ELF-1 (cell line): ENCODE measurements at places on chromosomes 5 and 9.

- no peak for DNase-seq
These were observed 125.6 kb downstream of the LPAR1 start for GRCh38 chr9:110912419-110913291.

GRCh38 chr5:39426746-39427105 lies 1.9 kb upstream of the DAB2 start:
- no peak for DNase-seq

DNA sequence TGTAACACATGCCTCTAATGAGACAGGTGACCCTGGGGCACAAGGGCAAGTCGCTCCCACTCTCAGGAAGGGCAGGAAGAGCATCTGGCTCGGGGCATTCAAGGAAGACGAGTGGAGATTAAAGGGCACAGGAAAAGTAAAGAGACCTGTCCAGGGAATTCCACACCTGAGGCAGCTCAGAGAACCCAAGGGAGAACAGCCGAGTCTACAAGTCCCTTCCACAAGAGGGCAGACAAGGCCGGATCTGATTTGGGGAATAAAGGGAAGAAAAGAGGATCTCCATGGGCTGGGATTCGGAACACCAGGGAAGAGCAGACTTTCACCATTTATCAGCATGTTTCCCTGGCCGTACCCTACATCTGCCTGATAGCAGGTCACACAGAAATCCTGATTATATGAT lies 28.1 kb downstream of the GPX3 start:
- DNase-seq, result peak; percentile 30

- no peak for DNase-seq
These were observed 8.1 kb downstream of the TMC1 start for GRCh38 chr9:72529531-72529930.

DNA sequence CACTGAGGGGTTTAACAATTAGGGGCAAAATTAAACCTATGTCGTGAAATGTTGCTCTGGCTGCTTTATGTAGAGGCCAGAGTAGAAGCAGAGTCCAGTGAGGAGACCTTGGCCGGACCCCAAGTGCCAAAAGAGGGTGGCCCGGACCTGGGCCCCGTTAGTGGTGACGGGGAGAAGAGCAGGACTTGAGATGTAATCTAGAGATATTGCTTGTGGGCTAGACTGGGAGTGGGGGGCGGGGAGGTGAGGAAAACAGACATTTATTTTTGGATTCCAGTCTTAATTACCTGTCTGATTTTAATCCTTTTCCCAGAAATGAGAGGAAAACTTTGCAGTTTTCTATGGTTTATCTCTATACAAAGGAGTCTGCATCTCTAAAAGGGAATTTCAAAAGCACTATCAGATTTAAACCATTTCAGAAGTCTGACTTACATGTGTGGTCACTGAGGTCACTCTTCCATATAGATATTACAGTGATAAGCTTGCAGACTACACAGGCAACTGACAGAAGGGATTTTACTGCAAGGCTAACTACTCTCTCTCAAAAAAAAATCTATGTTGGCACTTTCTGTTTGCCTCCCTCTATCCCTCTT lies 108.1 kb downstream of the MED27 start:
- DNase-seq, result no peak

DNA sequence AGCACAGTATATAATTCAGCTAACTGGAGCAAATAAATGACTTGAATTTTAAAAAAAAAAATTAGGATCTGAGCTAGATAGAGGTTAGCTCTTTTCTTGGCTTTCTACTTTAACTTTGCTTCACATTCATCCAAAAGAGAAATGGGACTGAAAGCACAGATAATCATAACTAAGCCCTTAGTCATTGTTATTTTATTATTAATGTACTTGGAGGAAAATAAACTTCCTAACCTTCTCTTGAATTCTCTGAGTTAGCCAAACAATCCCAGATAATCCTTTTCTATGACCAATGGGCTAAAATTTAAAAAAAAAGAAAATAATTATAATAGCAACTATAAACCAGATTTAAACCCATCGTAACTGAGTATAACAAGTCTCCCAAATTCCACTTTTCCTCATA lies 57.6 kb upstream of the RASA1 start:
- no peak for DNase-seq

DNA sequence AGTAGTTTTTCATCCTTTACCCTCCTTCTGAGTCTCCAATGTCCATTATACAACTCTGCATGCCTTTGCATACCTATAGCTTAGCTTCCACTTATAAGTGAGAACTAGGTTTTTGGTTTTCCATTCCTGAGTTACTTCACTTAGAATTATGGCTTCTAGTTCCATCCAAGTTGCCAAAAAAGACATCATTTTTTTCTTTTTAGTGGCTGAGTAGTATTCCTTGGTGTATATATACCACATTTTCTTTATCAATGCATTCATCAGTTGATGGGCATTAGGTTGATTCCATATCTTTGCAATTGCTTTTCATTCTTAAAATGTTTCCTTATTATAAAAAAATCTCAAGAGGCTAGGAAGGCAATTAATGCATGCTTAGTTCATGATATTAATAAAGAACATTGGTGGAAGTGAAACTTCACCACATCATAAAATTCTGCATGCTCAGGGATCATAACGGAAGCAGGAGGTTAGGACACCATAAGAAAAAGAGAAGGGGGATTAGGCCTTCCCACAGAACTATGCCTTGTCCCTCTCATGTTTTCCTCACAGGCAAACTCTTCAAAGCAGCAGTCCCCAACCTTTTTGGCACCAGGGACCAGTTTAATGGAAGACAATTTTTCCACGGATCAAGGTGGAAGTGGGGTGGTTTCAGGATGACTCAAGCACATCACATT lies 105.2 kb downstream of the FRMD3 start:
- no peak for DNase-seq

- DNase-seq, result no peak
These were observed 375.3 kb upstream of the PRR16 start for GRCh38 chr5:120088836-120089235.

DNA sequence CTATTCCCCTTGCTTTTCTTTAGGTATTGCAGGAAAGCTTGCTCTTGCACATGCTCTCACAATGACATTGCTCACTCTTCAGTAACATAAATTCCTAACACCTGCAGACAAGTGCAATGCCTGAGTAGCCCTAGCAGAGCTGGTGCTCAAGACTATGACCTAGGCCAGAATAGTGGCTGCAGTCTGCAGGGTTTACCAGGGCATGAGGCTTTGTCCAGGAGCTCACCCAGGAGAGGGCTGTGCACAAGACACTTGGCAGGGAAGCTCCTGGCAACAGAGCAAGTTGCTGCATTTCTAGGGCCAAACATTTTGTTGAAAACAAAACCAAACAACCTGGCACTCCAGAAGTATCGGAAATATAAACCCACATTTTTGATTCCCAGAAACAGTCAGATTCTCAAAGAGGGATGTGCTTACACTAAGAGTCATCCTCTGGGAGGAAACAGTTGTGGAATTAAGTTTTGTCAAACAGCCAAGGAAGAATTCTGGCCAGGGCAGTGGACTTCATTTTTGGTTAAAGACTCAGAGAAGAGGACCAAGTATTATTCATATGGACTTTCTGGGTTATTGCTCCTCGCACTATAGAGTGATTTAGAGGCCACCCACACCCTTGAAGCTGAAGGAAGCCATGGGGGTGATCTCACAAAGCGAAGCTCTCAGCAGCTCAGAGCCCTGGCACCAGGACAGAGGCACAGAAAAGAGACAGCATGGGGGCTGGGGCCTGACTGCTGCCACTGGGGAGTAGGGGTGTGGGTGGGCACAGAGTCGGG lies 44.9 kb downstream of the MACROH2A1 start:
- no peak for DNase-seq

- no peak for DNase-seq
These were observed 39.5 kb downstream of the PRRT1B start for GRCh38 chr9:131584858-131585257.

GRCh38 chr5:33487236-33487635 lies 46.5 kb downstream of the TARS1 start:
- no peak for DNase-seq

DNA sequence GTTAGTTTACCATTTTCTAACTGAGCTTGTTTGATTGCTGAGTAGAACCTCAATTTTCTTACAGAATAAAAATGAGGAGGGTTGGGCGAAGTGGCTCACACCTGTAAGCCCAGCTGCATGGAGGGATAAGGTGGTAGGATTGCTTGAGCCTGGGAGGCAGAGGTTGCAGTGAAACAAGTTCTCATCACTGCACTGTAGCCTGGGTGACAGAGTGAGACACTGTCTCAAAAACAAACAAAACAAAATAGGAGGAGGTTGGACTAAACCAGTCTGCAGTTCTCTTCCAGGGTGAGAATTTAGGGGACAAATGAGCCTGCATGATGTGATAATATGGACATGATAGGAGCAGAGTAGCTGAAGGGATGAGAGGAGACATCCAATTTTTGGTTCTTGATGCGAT lies 57.3 kb downstream of the SLC27A6 start:
- DNase-seq, result no peak

DNA sequence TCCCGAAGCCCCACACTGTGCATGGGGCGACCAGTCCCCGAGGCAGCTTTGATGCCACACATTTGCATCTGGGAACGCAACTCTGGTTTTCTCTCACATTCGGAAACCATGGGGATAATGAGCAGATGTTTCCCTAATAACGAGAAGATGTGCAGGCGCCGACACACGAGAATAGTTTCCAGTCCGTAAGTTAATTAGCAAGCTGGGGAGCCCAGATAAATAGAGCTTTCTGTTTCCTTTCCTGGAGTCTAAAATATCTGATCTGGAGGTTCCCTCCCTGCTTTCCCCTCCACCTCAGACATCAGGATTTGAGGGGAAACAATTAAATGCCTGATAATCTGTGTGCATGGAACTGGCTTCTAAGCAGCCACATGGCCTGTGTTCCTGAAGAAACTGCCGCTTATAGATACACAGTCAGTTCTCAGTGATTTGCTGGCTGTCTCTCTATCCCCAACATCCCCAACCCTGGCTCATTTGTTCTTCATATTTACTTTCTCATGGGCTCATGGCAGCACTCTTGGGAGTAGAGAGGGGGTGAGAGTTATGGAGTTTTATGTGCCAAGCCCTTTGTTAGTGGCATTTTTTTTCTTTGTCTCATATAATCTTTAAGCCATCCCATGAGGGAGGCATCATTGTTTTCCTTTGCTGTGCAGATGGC lies 62.8 kb downstream of the PDZD2 start:
- no peak for DNase-seq

- no peak for DNase-seq
These were observed 402.0 kb upstream of the IRX4 start for GRCh38 chr5:2284678-2285077.

GRCh38 chr9:75200892-75201470 lies 112.7 kb downstream of the OSTF1 start:
- DNase-seq, result no peak

- no peak for DNase-seq
These were observed 203.9 kb downstream of the FBXL7 start for GRCh38 chr5:15703901-15704300.

GRCh38 chr5:73441378-73441777 lies 7.2 kb downstream of the FOXD1 start:
- no peak for DNase-seq

DNA sequence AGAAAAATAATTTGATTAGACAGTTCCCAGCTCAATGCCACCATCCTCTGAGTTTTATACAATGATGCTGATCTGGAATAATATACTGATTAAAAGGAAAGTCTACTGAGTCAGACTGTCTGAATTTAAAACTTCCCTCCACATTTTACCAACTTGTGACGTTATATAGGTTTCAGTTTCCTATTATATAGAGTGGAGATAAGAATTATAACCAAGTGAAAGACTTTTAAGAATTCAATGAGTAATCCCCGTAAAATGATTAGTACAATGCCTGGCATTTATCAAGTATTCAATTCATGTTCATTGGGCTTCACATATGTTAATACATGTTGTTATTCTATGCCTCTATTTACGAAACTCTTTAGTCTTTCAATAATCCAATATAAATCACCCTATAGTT lies 166.0 kb downstream of the CDH9 start:
- DNase-seq, result no peak

- DNase-seq, result no peak
These were observed 25.0 kb downstream of the DNAJB5 start for GRCh38 chr9:35014517-35014916.

DNA sequence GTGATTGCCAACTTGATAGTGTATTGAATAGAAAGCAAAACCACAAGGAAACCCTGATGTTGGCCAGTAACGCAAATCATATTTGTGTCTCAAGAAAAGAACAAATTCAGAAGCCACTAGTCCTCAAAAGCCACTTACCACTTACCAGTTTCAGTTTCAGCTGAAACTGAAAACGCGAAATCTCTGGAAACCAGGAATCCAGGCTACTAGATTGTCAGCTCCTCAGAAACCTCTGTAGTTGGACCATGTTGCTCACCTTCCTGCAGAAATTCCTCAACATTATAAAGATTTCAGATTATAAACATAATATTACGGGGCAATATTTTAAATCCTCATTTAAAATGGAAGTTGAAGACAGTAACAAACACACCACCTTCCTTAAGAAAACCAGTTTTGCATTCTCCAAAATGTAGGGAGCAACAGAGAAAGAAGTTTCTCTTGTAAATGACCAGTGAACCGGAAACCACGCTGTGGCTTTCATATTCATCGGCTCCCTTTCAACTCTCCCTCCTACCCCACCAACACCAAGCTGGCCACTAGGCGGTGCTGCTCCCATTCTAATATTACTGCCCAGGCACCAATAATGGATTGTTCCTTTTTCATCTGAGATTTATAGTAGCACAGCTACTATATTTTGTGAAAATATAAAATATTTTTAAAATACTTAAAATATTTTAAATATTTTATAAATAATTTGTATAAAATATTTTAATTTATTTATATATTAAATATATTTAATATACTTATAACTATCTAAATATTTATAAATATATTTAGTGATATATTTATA lies 8.7 kb upstream of the TMED7 start:
- peak; percentile 88 for DNase-seq

DNA sequence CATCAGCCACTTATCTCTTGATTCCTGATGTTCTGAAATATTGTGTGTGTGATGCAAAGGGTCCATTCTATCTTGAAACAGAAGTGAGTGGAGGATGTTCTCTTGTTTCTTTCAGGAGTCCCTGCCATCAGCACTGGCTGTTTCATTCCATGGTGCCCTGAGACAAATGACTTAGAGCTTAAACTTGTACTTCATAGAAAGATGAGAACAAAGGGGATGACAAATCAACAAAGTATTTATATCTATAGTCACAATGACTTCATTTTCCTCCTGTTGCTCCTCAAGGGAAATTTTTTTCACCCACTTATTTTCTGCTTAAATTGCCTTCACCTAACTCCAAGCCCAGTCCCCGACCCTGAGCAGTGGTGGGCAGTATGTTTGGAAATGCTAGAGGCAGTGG lies 171.6 kb downstream of the TARS1 start:
- DNase-seq, result no peak

- DNase-seq, result no peak
These were observed 1565.9 kb upstream of the WWC1 start for GRCh38 chr5:166725593-166725992.

GRCh38 chr5:176413255-176413565 lies 3.1 kb downstream of the CLTB start:
- no peak for DNase-seq

- DNase-seq, result no peak
These were observed 86.6 kb downstream of the LMX1B start for GRCh38 chr9:126700296-126700695.

GRCh38 chr5:157802736-157803135 lies 56.2 kb downstream of the CLINT1 start:
- DNase-seq, result no peak
